ENCODE measurements at places on chromosomes 5 and 9. TPM values are rescaled to one million over a fixed set of nuclear protein-coding genes. Genes with fewer than 3 reads are reported as not detected.

DNA sequence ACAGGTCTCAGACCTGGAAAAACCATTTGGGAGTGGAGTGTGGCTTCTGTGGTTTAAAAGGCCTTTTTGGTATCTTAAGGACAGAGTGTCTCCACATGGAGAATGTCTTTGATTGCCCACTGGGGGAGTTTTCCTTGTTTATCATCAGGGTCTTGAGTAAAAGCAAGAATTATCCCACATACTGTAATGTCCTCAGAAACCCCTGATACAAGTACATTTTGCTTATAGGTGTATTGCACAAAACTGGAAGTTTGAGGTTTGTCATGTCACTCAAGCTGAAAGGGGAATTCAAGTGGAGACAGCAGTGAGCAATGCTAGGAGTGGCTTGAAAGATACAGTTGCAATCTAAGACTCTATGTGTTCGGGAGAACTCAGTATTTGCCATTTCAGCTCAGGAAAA lies 62.7 kb upstream of the GRAMD2B start:
- no peak for DNase-seq

- no peak for DNase-seq
Observed at GRCh38 chr5:132059043-132059695, 1.3 kb upstream of the IL3 start.

DNA sequence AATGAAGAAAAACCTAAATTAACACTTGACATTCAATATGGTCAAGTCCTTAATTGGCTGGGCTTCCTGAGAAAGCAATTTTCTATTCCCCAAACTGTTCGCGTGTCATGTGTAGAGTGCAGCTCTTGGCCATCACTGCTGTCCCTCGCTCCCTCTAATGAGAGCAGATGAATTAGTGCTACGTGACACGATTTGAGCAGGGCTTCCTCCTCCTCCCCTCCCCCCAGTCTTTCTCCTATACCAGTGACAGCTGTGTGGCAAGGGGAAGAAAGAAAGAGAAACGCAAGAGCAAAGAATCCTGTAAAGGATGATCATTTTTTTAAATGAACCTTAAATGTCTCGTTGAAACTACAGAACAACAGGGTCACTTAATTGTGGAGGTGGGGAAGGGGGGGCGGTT lies 159.6 kb downstream of the BNC2 start:
- no peak for DNase-seq

DNA sequence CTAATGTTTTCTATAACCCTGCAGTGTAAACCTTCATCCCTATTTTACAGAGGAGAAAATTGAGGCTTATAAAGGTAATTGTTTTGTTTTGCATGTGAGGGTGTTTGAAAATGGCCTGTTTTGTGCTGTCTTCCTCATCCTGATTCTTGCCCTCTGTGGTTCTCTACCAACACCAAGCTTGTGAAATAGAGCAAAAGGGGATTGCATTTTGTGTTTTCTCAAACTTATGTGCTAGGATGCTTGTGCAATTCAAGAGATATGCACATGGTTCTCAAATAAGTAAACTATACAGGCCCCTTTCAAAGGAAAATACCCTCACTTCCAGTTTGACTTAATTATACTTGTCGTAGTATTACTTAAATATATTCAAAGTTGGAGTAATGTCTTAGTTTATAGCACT lies 17.2 kb downstream of the PAM start:
- no peak for DNase-seq

GRCh38 chr9:18768951-18769622 lies 263.9 kb downstream of the SAXO1 start:
- no peak for DNase-seq

DNA sequence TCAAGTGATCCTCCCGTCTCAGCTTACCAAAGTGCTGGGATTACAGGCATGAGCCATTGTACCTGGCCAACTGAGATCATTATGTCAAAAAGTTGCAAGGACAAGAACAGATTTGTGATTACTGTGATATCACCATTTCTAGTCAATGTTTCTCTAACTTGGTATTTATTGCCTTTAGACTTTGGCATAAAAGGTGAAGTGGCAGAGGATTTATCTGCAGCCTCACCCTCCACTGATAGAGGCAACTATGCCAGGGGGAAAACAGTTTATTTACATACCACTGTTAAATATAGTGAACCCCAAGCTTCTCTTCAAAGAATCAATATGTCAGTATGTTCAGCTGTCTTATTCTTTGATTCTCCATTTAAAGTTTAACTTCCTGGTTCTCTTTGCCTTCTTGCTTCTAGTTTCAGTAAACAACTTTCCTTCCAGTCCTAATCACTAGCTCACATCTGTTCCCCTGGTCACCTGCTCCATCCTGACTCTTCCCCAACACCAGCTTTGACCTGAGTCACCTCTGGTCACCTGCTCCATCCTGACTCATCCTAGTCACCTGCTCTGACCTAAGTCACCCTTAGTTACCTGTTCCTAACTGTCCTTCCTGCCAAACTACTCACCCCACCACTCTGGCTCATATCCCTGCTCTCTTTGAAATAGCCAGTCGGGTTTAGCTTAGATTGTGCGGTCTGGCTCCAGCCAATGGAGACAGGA lies 29.9 kb downstream of the SEMA6A start:
- no peak for DNase-seq

- DNase-seq: no peak
Observed at GRCh38 chr5:94009161-94009560, 267.8 kb upstream of the POU5F2 start.

DNA sequence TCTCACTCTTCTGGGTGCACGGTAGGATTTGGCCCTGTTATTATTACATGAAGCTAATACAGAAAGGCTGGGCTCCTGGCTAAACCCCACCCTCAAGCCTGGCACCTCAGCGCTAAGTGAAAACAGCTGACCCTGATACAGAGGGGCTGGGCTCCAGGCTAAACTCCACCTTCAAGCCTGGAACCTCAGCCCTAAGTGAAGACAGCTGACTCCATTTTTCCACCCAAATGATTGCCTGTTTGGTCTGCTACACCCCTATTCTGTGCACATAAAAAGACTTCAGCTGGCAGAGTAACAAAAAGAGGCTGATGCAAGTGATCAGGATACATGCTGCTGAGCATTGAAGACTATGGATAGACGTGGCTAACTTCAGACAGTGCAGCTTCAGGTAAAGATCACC lies 148.4 kb upstream of the CLINT1 start:
- no peak for DNase-seq

DNA sequence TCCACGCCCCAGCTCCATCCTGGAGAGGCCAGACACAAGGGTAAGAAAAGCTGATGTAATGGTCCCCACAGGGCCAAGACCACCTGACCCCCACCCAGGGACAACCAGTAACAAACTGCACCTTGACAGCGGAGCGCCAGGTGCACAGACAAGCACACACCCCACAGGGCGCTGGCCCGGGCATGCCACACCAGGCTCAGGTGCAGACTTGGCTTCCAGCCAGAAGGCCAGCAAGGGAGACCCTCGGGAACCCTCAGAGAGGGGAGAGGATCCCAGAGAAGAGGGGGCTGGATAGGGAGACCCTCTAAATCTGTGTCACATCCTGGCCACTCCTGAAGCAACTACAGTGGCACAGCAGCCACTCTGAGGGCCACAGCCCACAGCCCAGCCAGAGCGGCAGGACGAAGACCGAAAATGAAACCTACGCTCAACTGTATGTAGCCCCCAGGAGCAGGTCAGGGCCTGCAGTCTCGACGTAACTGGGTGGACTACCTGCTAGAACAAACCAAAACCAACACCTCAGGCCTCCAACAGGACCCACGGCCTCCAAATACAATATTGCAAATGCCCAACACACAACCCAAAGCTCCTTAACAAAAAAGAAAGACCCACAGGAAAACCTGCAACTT lies 18.5 kb downstream of the CAMSAP1 start:
- no peak for DNase-seq

Gene EQTN
- not detected for total RNA-seq

Gene EIF4E1B
- not detected for total RNA-seq

Gene PCA3
- not detected for total RNA-seq
